ENCODE measurements at places on chromosomes 11 and 22. TPM values are rescaled to one million over a fixed set of nuclear protein-coding genes. Genes with fewer than 3 reads are reported as not detected.
A peak's percentile ranks its signal among the peaks of the same experiment; 100 is the strongest.

- H3K36me3 ChIP-seq, result no peaks in the 10 kb centered on the region
- no peak overlapping the region for H3K4me3 ChIP-seq
- H3K27me3 ChIP-seq, result no peaks in the 10 kb centered on the region
- no peak overlapping the region for H3K27ac ChIP-seq
- no peaks in the 10 kb centered on the region for H3K4me1 ChIP-seq
These were observed 17.1 kb downstream of the TIMP3 start for GRCh38 chr22:32818446-32819115.

DNA sequence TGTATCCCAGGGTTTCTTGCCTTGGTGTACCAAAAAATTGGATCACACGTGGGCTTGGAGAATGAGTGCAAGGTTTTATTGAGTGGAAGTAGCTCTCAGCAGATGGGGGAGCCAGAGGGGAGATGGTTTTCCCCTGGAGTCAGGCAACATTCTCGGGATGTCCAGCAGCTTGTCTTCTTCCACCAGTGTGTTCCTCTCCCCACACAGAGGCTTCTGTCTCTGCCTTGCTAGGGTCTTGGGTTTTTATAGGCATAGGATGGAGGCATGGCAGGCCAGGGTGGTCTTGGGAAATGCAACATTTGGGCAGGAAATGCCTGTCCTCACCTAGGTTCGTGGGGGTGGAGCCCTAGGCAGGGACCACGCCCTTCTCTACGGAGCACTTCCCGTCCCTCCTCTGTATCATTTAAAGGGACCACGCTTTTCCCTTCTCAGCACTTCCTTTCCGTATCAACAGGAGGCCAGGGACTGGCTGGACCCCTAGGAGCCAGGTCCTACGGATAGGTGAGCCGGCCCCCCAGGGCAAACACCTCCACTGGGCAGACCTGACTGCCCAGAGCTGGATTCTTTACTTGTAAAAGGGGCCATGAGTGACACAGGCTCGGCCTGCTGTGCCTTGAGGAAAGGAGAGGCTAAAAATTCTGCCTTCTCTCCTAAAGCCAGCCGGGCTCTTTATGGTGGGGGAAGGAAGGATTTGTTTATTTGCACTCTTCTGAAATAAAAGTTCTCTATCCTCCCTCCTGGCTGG is 55.3 kb upstream of the CCDC188 start:
- peak overlapping the region; percentile 43 for H3K4me3 ChIP-seq
- H3K4me1 ChIP-seq, result peaks cover 26% of the 10 kb centered on the region
- H3K27me3 ChIP-seq, result no peaks in the 10 kb centered on the region
- no peaks in the 10 kb centered on the region for H3K36me3 ChIP-seq
- peak; percentile 79 for DNase-seq

DNA sequence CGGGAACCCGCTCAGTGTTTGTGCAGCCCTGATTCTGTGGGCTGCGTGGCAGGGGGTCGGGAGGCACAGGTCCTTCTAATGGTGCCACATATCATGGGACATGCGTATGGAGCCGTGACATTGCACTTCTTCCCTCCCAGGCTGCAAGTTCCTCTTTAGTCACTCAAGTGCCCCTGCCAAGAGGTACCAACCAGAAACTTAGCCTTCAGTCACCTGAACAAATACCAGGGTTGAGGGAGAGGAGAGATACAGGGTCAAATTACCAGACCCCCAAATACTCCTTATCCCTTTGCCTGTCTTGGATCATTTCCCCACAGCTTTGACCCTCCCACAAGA is 209.1 kb downstream of the BUD13 start:
- H3K27ac ChIP-seq, result no peak overlapping the region
- H3K27me3 ChIP-seq, result no peaks in the 10 kb centered on the region
- DNase-seq, result no peak
- no peaks in the 10 kb centered on the region for H3K4me1 ChIP-seq
- no peaks in the 10 kb centered on the region for H3K36me3 ChIP-seq
- H3K4me3 ChIP-seq, result no peak overlapping the region

DNA sequence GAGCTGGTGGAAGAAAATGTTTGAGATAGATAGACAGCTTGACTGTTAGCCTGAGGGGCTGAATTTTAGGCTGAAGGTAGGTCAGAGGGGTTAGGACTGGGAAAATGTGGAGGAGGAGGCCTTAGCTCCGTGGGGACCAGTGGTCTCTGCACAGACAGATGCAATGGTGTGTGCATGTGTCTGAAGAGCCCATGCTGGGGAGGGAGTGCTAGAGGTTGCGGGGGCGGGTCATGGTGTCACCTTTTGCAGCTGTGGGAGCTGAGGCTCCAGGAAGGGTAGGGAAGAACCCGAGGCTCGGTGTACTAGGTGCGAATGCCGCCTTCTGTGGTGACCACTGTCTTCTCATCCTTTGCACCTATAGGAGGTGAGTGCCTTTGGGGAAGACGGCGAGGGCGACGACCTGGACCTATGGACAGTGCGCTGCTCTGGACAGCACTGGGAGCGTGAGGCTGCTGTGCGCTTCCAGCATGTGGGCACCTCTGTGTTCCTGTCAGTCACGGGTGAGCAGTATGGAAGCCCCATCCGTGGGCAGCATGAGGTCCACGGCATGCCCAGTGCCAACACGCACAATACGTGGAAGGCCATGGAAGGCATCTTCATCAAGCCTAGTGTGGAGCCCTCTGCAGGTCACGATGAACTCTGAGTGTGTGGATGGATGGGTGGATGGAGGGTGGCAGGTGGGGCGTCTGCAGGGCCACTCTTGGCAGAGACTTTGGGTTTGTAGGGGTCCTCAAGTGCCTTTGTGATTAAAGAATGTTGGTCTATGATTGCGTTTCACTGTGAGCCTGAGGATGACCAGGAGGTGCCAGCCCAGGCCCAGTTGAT is 1.6 kb downstream of the SDF2L1 start:
- no peaks in the 10 kb centered on the region for H3K4me1 ChIP-seq
- H3K27ac ChIP-seq, result no peak overlapping the region
- DNase-seq, result no peak
- peak overlapping the region; percentile 60 for H3K4me3 ChIP-seq

DNA sequence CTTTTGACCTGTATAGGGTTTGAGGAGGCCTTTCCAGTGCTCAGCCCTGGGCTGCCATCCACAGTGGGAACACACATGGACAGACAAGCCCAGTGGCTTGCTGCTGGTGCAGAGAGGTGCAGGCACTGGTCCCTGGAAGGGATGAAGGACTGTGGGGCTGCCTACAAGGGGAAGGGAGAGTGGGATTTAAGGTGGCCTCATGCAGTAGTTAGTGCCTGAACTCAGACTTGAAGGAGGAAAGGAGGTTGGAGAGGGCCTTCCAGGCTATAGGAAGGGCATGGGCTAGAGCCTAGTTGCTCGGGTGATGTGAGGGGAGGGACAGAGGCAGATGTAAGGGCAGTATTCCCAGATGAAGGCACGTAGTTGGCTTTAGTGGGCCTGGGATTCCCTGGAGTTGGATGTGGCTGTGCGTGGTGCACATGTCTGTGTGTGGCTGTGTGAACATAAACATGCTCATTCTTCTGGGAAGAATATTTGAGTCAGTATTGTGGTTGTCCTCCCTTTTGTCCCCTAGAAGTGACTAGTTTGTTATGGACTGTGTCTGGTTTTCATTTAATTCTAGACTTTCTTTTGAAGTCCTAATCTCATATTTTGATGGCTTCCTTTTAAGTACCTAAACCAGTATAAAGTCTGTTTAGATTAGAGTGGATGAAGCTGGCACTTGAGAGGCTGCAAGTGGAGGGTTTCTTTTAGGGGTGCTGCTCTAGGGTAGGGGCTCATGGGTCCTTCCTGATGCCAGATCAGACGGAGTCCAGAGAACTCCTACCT is 18.4 kb downstream of the YDJC start:
- no peaks in the 10 kb centered on the region for H3K36me3 ChIP-seq
- no peak overlapping the region for H3K4me3 ChIP-seq
- no peaks in the 10 kb centered on the region for H3K27me3 ChIP-seq
- no peak overlapping the region for H3K27ac ChIP-seq
- no peaks in the 10 kb centered on the region for H3K4me1 ChIP-seq

DNA sequence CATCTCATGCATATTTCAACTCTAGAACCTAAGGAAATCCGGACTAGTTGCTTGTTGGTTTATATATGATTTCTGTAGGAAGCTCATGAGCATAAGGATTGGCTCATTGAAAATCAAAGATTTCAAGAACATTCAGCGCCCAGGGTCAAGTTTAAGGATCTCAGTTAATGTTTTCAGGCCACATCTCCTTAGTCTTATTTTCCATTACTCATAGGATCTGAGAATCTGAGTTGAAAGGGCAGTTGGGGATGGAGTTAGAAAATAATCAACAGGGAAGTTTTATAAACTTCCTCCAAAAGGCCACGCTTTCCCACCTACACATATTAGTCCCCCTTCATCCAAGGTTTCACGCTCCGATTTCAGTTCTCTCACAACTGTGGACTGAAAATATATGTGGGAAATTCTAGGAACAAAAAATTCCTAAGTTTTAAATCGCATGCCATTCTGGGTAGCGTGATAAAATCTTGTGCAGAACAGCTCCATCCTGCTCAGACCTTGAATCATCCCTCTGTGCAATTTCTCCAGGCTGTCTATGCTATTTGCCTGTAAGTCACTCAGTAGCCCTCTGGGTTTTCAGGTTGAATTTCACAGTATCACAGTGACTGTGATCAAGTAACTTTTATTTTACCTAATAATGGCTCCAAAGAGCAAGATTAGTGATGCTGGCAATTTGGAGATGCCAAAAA is 160.2 kb downstream of the KIRREL3 start:
- no peaks in the 10 kb centered on the region for H3K36me3 ChIP-seq
- H3K27ac ChIP-seq, result no peak overlapping the region
- H3K4me1 ChIP-seq, result no peaks in the 10 kb centered on the region
- H3K27me3 ChIP-seq, result no peaks in the 10 kb centered on the region

- no peaks in the 10 kb centered on the region for H3K36me3 ChIP-seq
- H3K27me3 ChIP-seq, result no peaks in the 10 kb centered on the region
- peak; percentile 39 for DNase-seq
- H3K27ac ChIP-seq, result no peak overlapping the region
These were observed 18.4 kb downstream of the SYT13 start for GRCh38 chr11:45267652-45268299.

MRGPRF gene
- 2.0 TPM for total RNA-seq

SLC35E4 gene
- 0.30 TPM for total RNA-seq

PNPLA5 gene
- not detected for total RNA-seq

RTN4R gene
- total RNA-seq, result 11.7 TPM

RTL10 gene
- total RNA-seq, result 6.6 TPM

SCUBE2 gene
- total RNA-seq, result 0.19 TPM

NOX4 gene
- total RNA-seq, result 0.20 TPM

Data from right lobe of liver (tissue), 6 donors.